NCI-H774 (cell line): ENCODE measurements at places on chromosomes 7 and 10.

DNA sequence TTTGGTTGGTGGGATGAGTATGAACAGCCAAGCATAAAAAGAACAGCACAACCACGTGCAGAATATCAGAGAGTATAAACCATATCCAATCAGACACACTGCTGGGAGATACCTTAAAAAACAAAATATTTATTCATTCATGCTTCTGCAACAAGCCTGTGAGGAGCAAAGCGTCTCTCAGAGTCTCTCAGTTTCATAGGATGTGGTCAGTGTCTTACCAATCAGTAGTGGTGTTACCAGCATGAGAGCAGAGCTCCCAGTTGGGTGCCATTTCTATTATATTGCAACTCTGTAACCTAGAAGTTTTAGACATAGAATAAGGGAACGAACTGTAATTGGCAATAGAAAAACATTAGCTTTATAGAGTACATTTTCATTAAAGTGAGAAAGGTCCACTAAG is 445.9 kb upstream of the LRRN3 start:
- DNase-seq, result no peak

DNA sequence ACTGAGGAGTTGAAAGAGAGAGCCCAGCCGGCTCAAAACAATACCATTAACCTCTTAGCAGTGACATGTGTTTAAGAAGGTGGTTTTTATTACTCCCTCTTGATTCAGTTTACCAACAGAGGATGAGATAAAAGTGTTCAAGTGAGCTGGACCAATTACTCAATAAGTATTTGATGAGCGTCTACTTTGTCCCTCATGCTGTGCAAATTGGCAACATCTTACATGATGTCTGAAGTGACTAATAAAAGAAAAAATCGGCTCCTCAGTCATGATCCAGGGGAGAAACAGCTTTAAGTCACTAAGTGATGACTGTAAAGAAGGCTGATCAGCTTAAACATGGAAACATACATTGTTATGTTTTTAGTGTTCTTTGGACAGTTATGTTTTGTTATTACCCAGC is 7.8 kb downstream of the WNT16 start:
- no peak for DNase-seq

DNA sequence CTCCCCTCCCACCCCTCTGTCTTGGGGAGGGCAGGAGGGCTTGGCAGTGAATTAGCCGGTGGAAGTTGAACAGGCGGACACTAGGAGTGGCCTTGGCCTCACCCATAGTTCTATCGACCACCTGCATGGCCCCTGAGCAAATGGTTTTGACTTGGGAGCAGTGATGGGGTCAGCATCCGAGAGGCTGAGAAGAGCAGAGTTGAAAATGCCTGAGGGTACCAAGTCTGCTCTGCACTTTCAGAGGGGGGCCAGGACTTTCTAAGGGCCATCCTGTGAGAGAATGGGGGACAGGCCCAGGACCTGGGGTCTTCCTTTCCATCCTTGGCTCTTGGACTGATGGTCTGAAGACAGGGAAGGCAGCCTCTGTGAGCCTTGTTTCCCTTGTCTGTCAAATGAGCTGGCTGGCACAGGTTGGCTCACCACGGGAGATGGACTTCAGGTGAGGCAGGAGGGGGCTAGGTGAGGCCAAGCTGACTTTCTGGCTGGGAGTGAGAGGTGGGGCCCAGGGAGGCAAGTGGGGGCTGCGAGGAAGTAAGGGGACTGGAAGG is 29.4 kb downstream of the CDH23 start:
- no peak for DNase-seq

- no peak for DNase-seq
Measured at GRCh38 chr10:76291175-76291574, 859.8 kb downstream of the LRMDA start.

DNA sequence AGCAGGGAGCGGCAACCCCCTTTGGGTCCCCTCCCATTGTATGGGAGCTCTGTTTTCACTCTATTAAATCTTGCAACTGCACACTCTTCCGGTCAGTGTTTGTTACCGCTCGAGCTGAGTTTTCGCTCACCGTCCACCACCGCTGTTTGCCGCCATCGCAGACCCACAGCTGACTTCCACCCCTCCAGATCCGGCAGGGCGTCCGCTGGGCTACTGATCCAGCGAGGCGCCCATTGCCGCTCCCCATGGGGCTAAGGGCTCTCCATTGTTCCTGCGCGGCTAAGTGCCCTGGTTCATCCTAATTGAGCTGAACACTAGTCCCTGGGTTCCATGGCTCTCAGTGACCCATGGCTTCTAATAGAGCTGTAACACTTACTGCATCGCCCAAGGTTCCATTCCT is 115.6 kb upstream of the AUTS2 start:
- DNase-seq, result no peak

DNA sequence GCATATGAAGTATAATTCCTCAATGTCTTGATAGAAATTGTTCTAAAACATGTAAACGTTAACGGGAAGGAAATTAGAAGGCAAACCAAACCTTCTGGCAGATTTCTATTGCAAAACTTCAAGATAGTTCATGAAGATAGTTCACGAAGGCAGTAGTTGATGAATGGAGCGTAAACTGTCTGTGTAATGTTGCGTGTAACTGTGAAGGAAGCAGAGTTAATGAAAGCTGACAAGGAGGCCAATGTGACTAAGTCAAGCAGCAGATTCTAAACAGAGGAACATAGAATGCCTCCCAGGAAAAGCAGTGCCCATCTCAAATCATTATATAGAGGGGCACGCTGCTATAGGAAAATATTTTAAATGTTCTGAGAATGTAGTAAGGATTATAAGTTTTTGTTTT is 659.7 kb upstream of the IGFBP3 start:
- no peak for DNase-seq

DNA sequence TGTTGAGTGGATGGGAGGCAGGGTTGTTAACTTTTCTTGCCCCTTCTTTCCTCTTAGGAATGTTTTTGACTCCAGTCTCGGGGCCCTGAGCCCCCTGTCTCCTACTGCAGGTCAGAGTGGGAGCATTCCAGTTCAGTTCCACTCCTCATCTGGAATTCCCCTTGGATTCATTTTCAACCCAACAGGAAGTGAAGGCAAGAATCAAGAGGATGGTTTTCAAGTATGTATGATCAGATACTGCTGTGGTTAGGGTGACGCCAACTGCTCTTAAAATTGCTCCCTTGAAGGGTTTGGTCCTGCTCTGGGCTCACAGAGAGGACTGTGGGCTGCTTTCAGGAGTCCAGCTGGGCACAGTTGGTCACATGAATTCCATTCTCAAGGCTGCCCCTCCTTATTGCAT is 22.0 kb downstream of the VWA2 start:
- no peak for DNase-seq

DNA sequence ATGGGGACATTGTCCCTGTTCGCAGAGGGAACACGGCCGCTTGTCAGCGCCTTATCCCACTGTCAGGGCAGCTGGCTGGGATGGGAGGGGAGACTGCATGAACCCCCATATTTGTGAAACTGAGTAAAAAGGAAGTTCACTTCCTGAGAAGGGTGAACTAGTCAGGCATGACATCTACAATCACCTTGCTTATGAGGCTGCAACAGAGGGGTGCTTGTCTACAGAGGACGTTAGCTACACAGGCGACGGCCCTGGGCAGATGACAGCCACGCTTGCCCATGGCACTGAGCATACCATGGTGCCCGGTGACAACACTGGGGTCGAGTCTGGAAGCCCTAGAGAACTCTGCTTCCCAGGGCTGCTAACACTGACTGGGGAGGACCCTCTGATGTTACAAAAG is 46.0 kb upstream of the KDM7A start:
- no peak for DNase-seq
